ENCODE measurements at places on chromosomes 1 and 21.

- DNase-seq, result peak; percentile 12
Observed at GRCh38 chr1:66012106-66012784, 219.6 kb downstream of the PDE4B start.

GRCh38 chr1:81540216-81540615, 260.5 kb upstream of the ADGRL2 start:
- no peak for DNase-seq

- DNase-seq, result no peak
Observed at GRCh38 chr1:20355828-20356735, 65.4 kb downstream of the VWA5B1 start.

GRCh38 chr1:30403726-30404125, 319.7 kb downstream of the MATN1 start:
- DNase-seq, result no peak

GRCh38 chr1:208587110-208587509, 342.9 kb upstream of the PLXNA2 start:
- DNase-seq, result no peak

DNA sequence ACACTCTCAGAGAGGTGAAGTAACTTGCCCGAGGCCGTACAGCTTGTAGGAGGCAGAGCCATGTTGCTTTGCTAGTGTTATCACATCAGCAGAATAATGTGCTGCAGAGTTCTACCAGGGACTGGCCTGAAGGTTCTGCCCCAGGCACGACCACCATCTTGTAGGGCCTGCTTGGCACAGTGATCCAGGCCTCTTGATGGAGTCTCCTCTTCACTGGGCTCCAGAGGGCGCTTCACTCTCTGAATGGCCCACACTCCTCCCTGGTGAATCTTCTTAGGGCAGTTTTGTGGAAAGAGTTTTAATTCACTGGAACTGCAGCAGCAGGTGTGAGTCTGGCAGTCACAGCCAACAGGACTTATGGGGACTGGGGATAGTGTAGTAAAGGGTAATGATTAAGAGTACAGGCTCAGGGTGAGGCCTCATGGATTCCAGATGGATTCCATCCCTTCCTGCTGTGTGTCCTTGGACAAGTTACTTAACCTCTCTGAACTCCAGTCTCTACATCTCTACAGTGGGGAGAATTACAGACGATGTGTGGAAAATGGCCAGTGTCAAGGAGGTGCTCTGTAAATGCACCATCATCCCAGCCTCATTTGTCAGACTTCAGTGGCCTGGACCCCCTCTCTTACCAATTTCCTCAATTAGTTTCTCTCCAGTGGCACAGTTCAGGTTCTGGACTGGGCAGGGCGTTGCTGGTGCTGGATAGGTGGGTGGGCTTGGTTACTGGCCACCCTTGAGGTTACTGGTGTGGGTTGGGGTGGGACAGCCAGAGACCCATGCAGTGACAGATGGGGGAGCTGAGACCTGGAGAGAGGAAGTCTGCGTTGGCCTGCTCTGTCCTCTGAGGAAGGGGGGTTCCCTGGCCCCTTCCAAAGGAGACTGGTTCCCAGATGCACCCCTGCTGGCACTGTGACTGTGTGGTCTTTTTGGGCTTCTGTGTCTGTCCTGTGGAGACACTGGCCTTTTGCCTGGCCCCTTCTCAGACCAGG, 45.9 kb upstream of the CSF3R start:
- no peak for DNase-seq

DNA sequence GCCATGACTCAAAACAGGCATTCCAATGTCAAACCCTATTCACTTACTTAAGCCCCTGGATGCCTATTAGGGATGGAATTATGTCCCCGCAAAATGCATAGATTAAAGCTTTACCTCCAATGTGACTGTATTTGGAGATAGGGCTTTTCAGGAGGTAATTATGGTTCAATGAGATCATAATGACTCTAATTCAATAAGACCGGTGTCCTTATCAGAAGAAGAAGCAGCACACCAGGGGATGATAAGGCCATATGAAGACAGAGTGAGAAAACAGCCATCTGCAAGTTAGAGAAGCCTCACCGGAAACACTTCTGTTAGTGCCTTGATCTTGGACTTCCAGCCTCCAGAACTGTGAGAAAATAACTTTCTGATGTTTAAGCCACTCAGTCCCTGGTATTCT, 1131.8 kb upstream of the TMPRSS15 start:
- DNase-seq, result no peak

DNA sequence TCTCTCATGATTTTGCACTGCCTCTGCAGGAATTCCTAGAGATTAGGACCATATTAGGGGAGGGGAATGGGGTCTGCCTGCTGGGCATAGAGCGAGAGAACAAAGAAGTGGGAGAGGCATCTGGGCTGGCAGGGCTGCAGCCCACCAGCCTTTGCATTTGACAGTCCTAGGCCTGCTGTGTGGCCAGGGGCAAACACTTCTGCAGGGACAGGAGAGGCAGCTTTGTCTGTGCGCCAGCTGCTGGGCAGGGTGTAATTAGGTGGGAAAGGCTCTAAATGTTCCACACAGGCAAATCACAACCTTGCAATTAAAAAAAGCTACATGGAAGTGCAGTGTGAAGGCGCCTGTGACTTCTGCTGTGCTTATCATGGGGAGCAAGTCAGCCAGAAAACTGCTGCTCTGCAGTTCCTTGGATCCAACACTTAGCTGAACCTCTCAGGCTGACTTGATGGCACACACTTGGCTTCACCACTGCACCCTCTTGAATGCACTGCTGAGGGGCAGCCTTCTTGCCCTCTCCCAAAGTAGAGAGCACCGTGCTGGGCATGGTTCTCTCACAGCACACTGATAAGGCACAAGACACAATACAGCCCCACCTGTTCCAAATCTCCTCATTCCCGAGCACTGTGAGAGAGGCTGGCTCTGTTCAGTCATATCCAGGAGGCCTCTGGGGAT, 73.6 kb upstream of the TLR5 start:
- no peak for DNase-seq

- DNase-seq, result peak; percentile 15
Observed at GRCh38 chr1:205751036-205751651, 1.2 kb upstream of the NUCKS1 start.

DNA sequence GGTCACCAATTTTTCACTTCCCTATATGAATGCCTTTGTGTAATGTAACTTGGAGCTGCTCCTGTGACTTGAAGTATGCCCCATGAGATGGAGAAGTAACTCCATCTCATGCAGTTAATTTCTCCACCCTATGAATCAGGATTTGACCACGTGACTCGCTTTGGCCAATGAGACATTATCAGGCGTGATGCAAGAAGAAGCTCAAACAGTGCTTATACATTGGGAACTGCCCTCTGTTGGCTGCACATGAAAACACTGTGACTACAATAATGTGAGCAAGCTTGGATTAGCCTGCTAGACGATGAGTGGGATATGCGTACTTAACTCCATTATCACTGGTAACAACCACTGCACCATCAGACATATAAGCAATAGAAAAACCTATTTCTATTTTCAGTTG, 684.4 kb downstream of the PLA2G4A start:
- no peak for DNase-seq

Data from CD14-positive monocyte (primary cell).